ENCODE measurements at places on chromosomes 7 and 10. TPM values are rescaled to one million over a fixed set of nuclear protein-coding genes. Genes with fewer than 3 reads are reported as not detected.
A peak's percentile ranks its signal among the peaks of the same experiment; 100 is the strongest.

GRCh38 chr10:125548356-125548755 lies 134.6 kb downstream of the TEX36 start:
- no peaks in the 10 kb centered on the region for H3K36me3 ChIP-seq
- no peak overlapping the region for H3K4me3 ChIP-seq
- no peaks in the 10 kb centered on the region for H3K27me3 ChIP-seq
- no peak overlapping the region for H3K27ac ChIP-seq
- DNase-seq, result no peak
- no peaks in the 10 kb centered on the region for H3K4me1 ChIP-seq

DNA sequence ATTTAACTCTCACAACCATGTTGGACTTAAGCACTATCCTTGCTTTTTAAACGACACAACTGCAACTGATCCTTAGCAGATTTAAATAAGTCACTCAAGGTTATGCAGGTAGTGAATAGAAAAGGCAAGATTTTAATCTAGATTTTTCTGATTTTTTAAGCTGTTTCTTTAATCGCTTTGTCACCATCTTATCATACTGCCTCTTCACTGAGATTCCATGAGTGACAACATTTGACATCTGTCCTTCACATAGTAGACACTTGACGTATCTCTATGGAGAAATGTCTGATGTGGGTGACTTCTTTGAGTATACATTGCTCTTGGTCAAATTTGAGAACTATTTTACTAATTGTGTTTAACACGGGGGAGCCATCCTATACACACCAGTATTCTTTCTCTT lies 839.7 kb downstream of the GATA3 start:
- H3K4me1 ChIP-seq, result no peaks in the 10 kb centered on the region
- no peak for DNase-seq
- H3K36me3 ChIP-seq, result no peaks in the 10 kb centered on the region

The C7orf33 gene
- not detected for total RNA-seq

DNA sequence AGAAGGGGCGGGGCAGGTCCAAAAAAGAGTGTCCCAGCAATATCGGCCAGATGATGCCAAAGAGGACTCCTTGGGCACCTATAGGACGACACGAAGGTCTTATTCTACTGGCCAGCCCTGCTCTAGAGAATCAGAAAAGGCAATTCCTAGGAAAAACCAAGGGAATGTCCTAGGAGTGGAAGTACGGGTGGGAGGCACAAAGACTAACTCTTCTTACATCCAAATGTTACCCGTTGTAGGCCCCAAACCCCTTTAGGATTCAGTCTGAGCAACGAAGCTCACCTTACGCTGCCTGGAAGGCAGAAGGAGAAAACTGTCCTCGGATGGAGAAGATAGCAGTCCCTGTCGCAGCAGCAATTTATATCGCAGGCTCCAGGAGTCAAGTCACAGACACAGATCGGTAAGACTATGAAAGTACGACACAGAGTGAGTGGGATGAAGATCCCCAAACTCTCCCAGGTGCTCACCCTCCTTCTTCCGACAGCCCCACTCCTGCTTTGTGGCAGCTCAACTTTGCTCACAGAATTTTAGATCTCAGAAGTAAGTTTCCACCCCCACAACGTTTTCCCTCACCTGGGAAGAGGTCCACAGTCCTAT lies 558 bp downstream of the TCTN3 start:
- no peak for DNase-seq
- peak overlapping the region; percentile 59 for H3K27ac ChIP-seq
- H3K27me3 ChIP-seq, result no peaks in the 10 kb centered on the region
- peak overlapping the region; percentile 78 for H3K4me3 ChIP-seq
- H3K36me3 ChIP-seq, result peaks cover 10% of the 10 kb centered on the region

DNA sequence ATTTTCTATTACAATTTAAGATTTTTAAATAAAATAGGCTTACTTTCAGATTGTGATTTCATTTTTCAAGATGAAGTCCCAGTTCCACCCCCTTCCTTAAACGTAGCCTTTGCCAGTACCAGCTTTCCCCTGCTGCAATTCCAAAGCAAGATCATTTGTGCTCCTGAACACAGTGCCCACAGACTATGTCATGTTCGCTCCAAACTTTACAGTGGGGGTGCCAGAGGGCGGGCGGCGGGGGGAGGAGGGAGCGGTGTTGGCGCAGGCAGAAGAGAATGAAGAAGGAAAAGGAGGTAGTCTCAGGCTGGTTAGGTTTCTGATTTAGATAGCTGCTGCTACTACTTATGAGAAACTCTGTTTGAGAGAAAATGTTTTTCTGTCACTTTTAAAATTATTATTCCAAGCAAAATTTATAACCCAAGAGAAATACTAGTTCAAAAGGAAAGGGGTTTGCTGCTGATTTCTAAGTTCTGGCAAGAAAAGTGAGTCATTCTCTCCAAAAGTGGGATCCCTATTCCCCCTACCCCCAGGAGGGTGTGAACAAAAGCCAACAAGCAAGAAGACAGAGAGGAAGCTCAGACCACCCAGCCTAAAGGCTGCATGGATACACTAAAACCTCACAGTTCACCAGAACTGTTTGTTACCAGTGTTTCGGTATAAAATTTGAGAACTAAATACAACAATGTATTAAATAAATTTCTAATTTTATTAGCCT lies 109.6 kb downstream of the SRPK2 start:
- peaks cover 11% of the 10 kb centered on the region for H3K4me1 ChIP-seq
- no peaks in the 10 kb centered on the region for H3K27me3 ChIP-seq
- no peak for DNase-seq
- no peak overlapping the region for H3K27ac ChIP-seq

DNA sequence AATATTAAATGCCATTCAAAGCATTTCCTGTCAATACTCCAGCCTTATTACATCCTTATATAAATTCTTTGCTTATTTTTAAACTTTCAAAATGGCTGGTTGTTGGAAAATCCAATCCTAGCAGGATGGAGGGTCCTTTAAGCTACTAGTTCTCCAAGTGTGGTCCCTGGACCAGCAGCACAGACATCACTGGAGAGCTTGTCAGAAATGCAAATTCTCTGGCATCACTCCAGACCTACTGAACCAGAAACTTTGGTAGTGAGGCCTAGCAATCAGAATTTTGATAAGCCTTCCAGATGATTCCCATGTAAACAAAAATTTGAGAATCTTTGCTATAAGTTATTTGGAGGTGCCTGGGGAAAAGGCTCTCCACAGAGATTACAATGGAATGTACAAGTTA lies 43.8 kb downstream of the CALCR start:
- no peaks in the 10 kb centered on the region for H3K4me1 ChIP-seq
- H3K27me3 ChIP-seq, result no peaks in the 10 kb centered on the region
- H3K27ac ChIP-seq, result no peak overlapping the region
- no peak for DNase-seq
- H3K4me3 ChIP-seq, result no peak overlapping the region
- H3K36me3 ChIP-seq, result no peaks in the 10 kb centered on the region

DNA sequence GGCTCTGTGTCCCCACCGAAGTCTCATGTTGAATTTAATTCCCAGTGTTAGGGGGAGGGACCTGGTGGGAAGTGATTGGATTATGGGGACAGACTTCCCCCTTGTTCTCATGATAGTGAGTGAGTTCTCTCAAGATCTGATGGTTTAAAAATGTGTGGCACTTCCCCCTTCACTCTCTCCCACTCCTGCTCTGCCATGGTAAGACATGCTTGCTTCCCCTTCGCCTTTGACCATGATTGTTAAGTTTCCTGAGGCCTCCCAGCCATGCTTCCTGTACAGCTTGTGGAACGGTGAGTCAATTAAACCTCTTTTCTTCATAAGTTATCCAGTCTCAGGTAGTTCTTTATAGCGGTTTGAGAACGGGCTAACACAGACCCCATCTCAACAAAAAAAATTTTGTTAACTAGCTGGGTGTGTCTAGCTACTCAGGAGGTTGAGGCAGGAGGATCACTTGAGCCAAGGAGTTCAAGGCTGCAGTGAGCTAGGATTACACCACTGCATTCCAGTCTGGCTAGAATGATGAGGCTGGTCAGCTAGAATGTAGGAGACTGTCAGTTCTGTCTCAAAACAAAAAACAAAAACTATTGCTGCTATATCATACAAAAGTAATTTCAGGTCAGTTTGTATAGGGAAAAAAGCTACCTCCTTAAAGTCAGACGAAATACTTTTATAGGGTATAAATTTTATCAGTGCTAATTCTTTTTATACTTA lies 57.7 kb downstream of the ATAD1 start:
- no peak overlapping the region for H3K27ac ChIP-seq
- no peak for DNase-seq
- no peaks in the 10 kb centered on the region for H3K4me1 ChIP-seq
- no peaks in the 10 kb centered on the region for H3K27me3 ChIP-seq
- no peak overlapping the region for H3K4me3 ChIP-seq

- no peak overlapping the region for H3K4me3 ChIP-seq
- DNase-seq, result no peak
- H3K27ac ChIP-seq, result no peak overlapping the region
Measured at GRCh38 chr10:75028748-75029147, 82.7 kb upstream of the SAMD8 start.

DNA sequence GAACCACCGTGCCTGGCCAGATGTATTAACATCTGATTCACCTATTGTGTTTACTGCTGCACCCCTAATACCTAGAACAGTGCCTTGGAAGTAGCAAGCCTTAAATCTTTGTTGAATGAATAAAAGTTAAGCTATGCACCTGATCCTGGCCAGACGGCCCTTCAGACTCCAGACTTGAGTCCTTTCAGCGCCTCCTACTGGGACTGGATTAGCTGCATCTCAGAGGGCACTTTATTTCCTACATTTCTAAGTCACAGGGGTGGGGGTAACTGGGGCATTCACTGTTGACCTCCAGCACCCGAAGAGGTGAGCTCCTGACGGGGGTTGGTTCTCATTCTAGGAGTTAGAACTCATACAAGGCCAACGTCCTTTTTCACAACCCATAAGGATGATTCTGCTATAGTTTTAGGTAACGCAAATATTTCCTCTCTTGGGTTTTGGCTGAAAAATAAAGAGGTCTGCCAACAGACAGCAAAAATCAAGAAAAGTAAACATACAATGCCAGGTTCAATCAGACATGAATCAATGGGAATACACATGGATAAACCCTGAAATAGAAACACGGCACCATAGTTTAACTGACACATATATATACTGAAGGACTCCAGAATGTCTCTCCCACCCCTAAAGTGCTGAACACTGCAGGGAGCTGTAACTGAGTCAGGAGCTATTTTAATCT lies 48.0 kb upstream of the DLG5 start:
- H3K4me3 ChIP-seq, result no peak overlapping the region
- no peaks in the 10 kb centered on the region for H3K27me3 ChIP-seq
- no peak for DNase-seq
- peaks cover 28% of the 10 kb centered on the region for H3K36me3 ChIP-seq
- H3K4me1 ChIP-seq, result no peaks in the 10 kb centered on the region

DNA sequence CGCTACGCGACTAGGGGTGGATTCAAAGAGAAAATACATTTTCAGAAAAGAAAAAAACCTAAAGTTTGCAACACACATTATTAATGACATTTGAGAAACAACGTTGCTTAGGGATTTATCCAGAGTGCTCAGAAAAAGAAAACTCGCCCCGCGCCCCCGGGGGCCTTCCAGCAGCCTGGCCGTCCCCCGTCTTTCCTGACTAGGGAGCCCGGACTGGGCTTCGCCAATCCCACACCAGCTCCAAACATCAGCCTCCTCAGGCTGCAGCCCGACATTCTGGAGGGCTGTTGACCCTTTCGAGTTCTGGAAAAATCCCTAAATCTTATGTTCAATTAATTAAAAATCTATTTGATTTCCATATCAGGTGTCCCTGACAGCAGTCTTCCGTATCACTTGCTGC lies 48.6 kb downstream of the CLEC2L start:
- H3K4me3 ChIP-seq, result no peak overlapping the region
- DNase-seq, result no peak

GRCh38 chr10:51251110-51251509 lies 176.8 kb downstream of the PRKG1 start:
- H3K4me3 ChIP-seq, result no peak overlapping the region
- no peaks in the 10 kb centered on the region for H3K36me3 ChIP-seq
- H3K27ac ChIP-seq, result peak overlapping the region; percentile 51
- H3K4me1 ChIP-seq, result no peaks in the 10 kb centered on the region
- no peak for DNase-seq

- H3K36me3 ChIP-seq, result no peaks in the 10 kb centered on the region
- H3K27me3 ChIP-seq, result no peaks in the 10 kb centered on the region
- DNase-seq, result peak; percentile 63
- H3K4me3 ChIP-seq, result peak overlapping the region; percentile 93
- peak overlapping the region; percentile 92 for H3K27ac ChIP-seq
Measured at GRCh38 chr7:39623732-39624441, 515 bp downstream of the RALA start.

The ZNF853 gene
- total RNA-seq, result 12.2 TPM

DNA sequence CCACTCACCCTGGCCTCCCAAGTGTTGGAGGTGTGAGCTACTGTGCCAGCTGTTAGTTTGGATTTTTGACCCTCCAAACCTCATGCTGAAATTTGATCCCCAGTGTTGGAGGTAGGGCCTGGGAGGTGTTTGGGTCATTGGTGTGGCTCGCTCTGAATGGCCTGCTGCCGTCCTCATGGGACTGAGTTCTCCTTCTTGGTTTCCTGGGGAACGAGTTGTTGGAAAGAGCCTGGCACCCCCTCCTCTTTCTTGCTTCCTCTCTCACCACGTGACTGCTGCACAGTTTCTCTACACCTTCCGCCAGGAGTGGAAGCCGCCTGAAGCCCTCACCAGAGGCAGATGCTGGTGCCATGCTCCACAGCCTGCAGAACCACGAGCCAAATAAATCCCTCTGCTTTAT lies 253.5 kb downstream of the PHTF2 start:
- no peak overlapping the region for H3K27ac ChIP-seq
- H3K36me3 ChIP-seq, result no peaks in the 10 kb centered on the region
- no peaks in the 10 kb centered on the region for H3K27me3 ChIP-seq

The SLC35B4 gene
- total RNA-seq, result 5.3 TPM

DNA sequence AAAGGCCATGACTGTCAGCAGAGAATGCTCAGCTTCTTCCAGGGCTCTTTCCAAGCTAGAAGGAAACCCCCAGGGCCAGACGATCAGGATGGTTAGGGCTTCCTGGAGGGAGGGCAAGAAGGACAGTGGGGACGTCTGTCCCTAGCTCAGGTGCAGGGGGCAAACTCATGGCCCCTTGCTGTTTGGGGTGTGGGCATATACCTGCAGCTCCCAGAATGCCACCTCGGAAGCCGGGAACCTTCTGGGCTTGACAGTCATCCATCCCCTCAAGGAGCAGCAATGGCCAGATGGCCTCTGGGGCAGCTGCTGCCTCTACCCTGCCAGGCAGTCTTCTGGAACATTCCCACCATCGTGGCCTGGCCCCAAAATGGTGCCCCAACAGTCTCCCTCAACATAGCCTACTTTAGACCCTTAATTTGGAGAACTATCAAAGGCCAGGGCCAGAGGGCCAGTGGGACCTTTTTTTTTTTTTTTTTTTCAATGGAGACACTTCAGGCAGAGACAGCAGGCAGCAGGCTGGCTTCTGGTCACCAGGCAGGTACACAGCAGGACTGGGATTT lies 40.2 kb upstream of the ZMIZ1 start:
- no peak for DNase-seq
- H3K4me1 ChIP-seq, result no peaks in the 10 kb centered on the region
- no peak overlapping the region for H3K27ac ChIP-seq

The AEBP1 gene
- 1,349 TPM for total RNA-seq
